Glomerular endothelial cell (primary cell): ENCODE measurements at places on chromosomes 1 and 21.

DNA sequence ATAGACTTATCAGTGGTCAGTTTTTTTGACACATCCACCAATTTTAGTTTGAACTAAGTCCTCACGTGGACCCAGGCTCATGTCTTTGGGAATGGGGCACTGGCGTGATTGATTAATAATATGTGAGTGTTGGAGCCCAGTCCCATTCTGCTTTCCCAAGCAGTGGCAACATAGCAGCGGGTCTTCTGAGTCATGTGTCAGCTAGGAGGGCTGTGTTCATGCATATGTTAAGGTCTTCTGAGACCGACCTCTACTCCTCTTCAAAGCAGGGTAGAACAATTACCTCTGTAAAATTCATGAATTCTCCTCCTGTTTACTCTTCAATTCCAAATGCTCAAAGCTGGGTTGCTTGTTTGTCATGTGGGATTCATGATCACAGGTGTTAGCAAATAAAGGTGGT is 291.3 kb downstream of the CAMTA1 start:
- no peak for DNase-seq

GRCh38 chr1:27659497-27660299 is 12.3 kb downstream of the IFI6 start:
- DNase-seq: no peak

DNA sequence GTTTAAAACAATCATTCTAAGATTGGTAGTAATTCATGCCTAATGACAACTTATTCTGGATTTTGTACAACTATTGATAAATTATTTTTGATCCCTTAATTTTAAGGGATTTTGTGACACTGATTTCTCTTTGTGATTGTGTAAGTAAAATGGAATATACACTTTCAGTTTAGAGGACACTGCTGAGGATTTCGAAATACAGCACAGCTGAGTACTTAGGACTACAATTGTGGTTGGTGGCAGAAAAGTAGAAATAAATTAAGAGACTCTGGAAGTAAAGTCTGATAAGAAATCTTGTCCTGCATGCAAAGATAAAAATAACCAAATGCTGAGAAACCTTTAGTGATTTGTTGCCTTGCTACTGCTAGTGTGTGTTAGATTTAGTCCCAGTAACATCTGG is 40.0 kb downstream of the TYW3 start:
- DNase-seq: no peak

GRCh38 chr1:192453360-192453992 is 122.1 kb upstream of the RGS1 start:
- DNase-seq: no peak

GRCh38 chr1:17403081-17403480 is 31.1 kb downstream of the PADI6 start:
- no peak for DNase-seq
